Mesothelial cell of epicardium (in vitro differentiated cells): ENCODE measurements at places on chromosomes 7 and 10. TPM values are rescaled to one million over a fixed set of nuclear protein-coding genes. Genes with fewer than 3 reads are reported as not detected.

DNA sequence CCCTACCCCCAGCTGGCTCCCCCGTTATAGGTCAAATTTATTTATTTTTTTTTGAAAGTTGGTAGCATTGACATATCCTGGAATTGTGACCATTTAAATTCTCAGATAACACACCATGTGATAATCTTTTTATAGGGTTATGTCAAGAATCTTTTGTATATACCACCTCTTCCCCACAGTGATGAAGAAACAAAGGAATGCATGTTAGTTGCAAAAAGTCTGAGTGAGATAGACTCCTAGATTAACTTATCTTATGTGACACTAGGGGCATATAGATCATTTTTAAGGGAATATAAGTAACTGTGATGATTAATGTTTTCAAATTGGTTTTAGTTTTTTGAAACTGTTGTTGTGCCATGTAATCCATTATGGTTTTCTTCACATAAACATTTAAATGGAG is 68.3 kb downstream of the MLLT10 start:
- no peaks in the 10 kb centered on the region for H3K27me3 ChIP-seq
- H3K4me3 ChIP-seq: no peak overlapping the region
- DNase-seq: no peak
- H3K4me1 ChIP-seq: peaks cover 16% of the 10 kb centered on the region

DNA sequence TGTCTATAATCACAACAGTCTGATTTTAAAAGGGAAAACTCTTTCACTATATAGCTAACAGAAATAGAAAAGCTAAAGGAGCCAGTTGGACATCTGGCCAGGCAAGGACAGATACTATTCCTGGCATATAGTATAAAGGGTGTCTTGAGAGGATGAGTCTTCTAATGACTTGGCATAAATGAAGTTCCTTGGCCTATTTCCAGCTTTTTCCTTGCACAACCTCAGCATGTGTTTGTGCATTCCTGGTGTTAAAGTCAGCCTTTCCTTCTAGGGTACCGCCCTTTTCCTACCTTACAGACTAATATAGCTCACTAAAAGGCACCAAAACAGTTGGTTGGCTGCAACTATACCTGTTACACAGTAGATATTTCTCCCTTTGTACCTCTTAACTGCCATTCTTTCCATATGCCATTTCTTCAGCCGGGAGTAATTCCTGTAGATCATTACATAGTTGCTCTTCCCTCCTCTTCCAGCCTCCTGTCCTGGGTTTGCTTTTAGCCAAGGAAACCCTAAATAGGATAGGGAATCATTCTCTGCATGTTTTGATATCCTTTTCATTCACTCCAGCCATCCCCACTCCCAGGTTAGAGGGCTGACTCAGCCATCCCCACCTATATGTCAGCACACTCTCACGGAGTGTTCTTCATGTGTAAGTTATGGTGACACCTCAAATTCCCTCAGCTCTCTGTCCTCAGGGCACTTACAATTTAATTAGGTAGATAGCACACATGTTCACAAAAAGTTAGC is 102.1 kb upstream of the MDFIC start:
- H3K27me3 ChIP-seq: no peaks in the 10 kb centered on the region
- H3K36me3 ChIP-seq: no peaks in the 10 kb centered on the region
- no peak for DNase-seq
- no peak overlapping the region for H3K27ac ChIP-seq

GRCh38 chr7:74320645-74321221 is 31.5 kb downstream of the CLIP2 start:
- H3K4me1 ChIP-seq: no peaks in the 10 kb centered on the region
- H3K27me3 ChIP-seq: no peaks in the 10 kb centered on the region
- no peak for DNase-seq
- H3K4me3 ChIP-seq: no peak overlapping the region

GRCh38 chr10:52801947-52802346 is 29.4 kb upstream of the MBL2 start:
- no peak for DNase-seq
- H3K4me3 ChIP-seq: no peak overlapping the region
- no peaks in the 10 kb centered on the region for H3K36me3 ChIP-seq

- H3K36me3 ChIP-seq: no peaks in the 10 kb centered on the region
- H3K4me3 ChIP-seq: no peak overlapping the region
These were observed 1024.8 kb upstream of the AUTS2 start for GRCh38 chr7:68573271-68574005.

The PTPRN2 gene
- total RNA-seq: 2.1 to 2.2 TPM (median 2.2 TPM) in 3 replicates

GRCh38 chr7:26284995-26285632 is 6.5 kb upstream of the SNX10 start:
- no peak overlapping the region for H3K4me3 ChIP-seq
- H3K36me3 ChIP-seq: no peaks in the 10 kb centered on the region
- H3K27ac ChIP-seq: no peak overlapping the region
- no peaks in the 10 kb centered on the region for H3K4me1 ChIP-seq

DNA sequence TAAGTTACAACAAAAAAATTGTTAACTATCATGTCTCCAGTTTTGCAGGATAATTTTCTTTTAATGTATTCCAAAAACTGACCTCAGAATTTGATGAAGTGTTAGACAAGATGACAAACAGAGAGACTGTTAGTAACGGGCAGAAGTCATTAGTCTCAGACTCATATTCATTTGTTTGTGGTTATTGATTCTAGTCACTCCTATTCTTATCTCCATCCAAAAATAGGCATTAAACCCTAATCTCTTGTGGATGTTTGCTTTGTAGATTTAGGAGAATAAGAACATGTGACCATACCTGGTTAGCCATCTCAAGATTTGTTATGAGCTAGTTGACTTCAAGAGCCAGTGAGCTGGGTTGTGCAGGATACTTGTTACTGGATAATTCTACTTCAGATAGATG is 261.1 kb downstream of the AUTS2 start:
- DNase-seq: no peak
- H3K27ac ChIP-seq: no peak overlapping the region
- peaks cover 86% of the 10 kb centered on the region for H3K4me1 ChIP-seq
- no peak overlapping the region for H3K4me3 ChIP-seq

- DNase-seq: no peak
- H3K36me3 ChIP-seq: no peaks in the 10 kb centered on the region
- no peak overlapping the region for H3K4me3 ChIP-seq
These were observed 311.9 kb upstream of the HGF start for GRCh38 chr7:82081644-82082224.

GRCh38 chr10:53918755-53919154 is 882.3 kb downstream of the PCDH15 start:
- no peak overlapping the region for H3K27ac ChIP-seq
- H3K4me3 ChIP-seq: no peak overlapping the region
- no peak for DNase-seq
- H3K36me3 ChIP-seq: peaks cover 2% of the 10 kb centered on the region
- H3K4me1 ChIP-seq: no peaks in the 10 kb centered on the region

The ZNF488 gene
- total RNA-seq: 0.96 to 1.4 TPM (median 0.99 TPM) in 3 replicates

- no peak for DNase-seq
- no peak overlapping the region for H3K4me3 ChIP-seq
- peaks cover 2% of the 10 kb centered on the region for H3K36me3 ChIP-seq
- H3K27ac ChIP-seq: no peak overlapping the region
- H3K4me1 ChIP-seq: no peaks in the 10 kb centered on the region
These were observed 127.2 kb downstream of the WDFY4 start for GRCh38 chr10:48811917-48812316.

GRCh38 chr7:28423112-28423511 is 10.8 kb downstream of the CREB5 start:
- no peak for DNase-seq
- H3K4me3 ChIP-seq: no peak overlapping the region
- peaks cover 3% of the 10 kb centered on the region for H3K27me3 ChIP-seq
- no peaks in the 10 kb centered on the region for H3K36me3 ChIP-seq

The PPP1R17 gene
- total RNA-seq: not detected in 3 replicates

The FKBP6 gene
- total RNA-seq: not detected in 3 replicates

DNA sequence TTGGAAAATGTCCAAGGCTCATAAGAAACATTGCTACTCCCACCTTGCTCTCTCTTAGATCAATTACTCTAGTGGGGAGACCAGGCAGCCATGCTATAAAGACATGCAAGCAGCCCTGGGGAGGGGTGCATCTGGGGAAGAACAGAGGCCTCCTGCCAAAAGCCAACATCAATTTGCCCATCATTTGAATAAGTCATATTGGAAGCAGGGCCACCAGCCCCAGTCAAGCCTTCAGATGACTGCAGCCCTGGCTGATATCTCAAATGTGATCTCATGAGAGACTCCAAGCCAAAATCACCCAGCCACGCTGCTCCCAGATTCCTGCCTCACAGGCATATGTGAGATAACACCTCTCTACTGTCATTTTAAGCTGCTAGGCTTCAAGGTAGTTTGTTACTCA is 157.5 kb upstream of the PDE1C start:
- H3K36me3 ChIP-seq: no peaks in the 10 kb centered on the region
- DNase-seq: no peak
- H3K4me1 ChIP-seq: no peaks in the 10 kb centered on the region
- H3K27me3 ChIP-seq: peaks cover 32% of the 10 kb centered on the region
- no peak overlapping the region for H3K4me3 ChIP-seq

The MMS19 gene
- total RNA-seq: 82.5 to 88.1 TPM (median 84.9 TPM) in 3 replicates

The ST8SIA6 gene
- 1.4 to 1.7 TPM (median 1.4 TPM) in 3 replicates for total RNA-seq

DNA sequence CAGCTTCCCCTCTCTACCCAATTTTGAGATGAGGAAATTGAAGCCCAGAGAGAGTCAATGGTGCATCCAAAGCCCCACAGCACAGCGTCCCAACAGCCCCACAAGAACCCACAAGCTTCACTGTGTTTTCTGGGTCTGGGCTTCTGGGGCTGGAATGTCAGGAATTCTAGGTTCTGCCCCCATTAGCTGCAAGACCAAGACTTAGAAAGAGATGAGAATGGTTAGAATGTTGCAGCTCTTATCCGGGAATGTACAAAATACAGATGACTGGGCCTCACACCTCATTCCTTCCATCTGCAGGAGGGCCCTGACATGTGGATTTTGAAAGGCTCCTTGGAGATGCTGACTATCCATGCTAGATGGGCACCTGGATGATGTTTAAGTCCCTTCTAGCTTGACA is 6.0 kb upstream of the SGPL1 start:
- H3K27ac ChIP-seq: no peak overlapping the region
- no peak overlapping the region for H3K4me3 ChIP-seq
- no peak for DNase-seq

- H3K4me1 ChIP-seq: peaks cover 4% of the 10 kb centered on the region
- no peaks in the 10 kb centered on the region for H3K27me3 ChIP-seq
- no peak overlapping the region for H3K4me3 ChIP-seq
- no peak overlapping the region for H3K27ac ChIP-seq
- H3K36me3 ChIP-seq: no peaks in the 10 kb centered on the region
These were observed 96.1 kb upstream of the MKLN1 start for GRCh38 chr7:131231381-131232220.

The TFPI2 gene
- total RNA-seq: 58.9 to 73.5 TPM (median 69.4 TPM) in 3 replicates

DNA sequence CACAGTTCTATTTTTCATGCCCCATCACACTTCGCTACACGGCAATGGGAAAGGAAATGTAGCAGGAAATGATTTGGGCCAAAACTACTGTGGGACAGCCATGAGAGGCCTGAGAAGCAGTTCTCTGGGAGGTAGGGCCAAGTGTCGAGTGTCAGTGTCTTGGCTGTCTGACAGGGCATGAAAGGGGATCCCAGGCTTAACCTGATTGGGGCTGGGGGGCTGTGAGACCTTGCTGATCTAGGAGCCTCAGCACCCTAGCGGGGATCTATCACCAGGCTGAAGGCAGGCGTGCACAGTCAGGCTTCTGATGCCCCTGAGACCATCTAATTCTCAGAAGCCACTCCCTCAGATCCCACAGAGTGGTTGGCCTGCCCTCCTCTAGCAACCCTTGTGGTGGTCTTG is 58.2 kb upstream of the SLC25A13 start:
- no peak for DNase-seq
- no peaks in the 10 kb centered on the region for H3K36me3 ChIP-seq
- H3K27ac ChIP-seq: no peak overlapping the region

The GATAD1 gene
- total RNA-seq: 53.2 to 54.7 TPM (median 53.6 TPM) in 3 replicates

GRCh38 chr10:62817121-62817765 is 1.1 kb upstream of the EGR2 start:
- peaks cover 33% of the 10 kb centered on the region for H3K4me1 ChIP-seq
- peak overlapping the region; percentile 85 for H3K4me3 ChIP-seq
- peak overlapping the region; percentile 95 for H3K27ac ChIP-seq
- DNase-seq: no peak
- H3K36me3 ChIP-seq: no peaks in the 10 kb centered on the region

The MAGI2 gene
- total RNA-seq: 36.9 to 38.4 TPM (median 37.8 TPM) in 3 replicates

DNA sequence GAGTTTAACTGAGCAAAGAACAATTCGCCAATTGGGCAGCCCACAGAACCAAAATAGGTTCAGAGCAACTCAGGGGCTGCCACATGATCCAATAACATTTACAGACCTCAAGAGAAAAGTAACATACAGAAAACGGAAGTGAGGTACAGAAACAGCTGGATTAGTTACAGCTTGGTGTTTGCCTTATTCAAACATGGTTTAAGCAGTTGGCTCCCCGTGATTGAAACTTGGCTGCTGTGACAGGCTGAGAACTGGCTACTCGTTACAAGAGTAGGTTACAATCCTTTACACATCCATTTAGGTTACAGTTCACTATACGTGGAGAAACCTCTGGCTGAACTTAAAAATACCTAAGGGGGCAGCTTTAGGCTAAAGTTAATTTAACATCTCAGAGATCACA is 673.1 kb upstream of the PHF14 start:
- H3K27me3 ChIP-seq: no peaks in the 10 kb centered on the region
- H3K36me3 ChIP-seq: no peaks in the 10 kb centered on the region
- H3K4me3 ChIP-seq: no peak overlapping the region
- DNase-seq: no peak

DNA sequence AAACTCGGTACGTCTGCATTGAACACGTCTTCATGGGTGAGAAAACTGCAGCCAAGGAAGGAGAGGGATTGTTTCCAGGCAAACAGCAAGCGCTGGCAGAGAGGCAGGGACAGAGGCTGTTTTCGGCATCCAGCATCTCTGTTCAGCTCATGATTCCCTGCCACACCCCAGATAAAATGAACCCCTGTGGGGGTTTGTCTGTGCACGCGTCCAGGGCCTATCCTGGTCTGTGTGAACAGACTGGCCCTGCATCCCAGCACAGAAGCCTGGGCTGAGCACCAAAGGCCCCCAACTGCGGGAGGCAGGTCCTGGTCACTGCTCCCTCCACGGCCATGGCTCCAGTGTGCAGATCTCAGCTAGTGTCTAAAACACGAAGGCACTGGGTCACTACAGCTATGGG is 83.3 kb upstream of the FAM20C start:
- H3K4me1 ChIP-seq: no peaks in the 10 kb centered on the region
- no peak overlapping the region for H3K27ac ChIP-seq
- peaks cover 21% of the 10 kb centered on the region for H3K27me3 ChIP-seq
- no peak overlapping the region for H3K4me3 ChIP-seq
- H3K36me3 ChIP-seq: peaks cover 3% of the 10 kb centered on the region
- no peak for DNase-seq

DNA sequence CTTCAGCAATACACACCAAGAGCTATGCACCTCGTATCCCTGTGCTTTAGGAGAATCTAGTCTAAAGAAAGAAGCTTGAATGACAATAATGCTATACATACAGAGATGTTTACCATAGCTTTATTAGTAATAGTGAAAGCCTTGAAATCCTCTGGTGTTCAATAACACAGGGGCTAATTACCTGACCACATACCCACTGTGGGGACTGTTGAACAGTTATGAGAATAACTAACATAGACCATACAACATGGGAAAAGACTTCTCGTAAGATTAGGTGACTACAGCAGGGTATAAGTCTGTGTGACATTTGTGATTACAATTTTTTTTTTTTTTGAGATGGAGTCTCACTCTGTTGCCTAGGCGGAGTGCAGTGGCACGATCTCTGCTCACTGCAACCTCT is 111.0 kb downstream of the SORBS1 start:
- peaks cover 35% of the 10 kb centered on the region for H3K4me1 ChIP-seq
- no peak overlapping the region for H3K27ac ChIP-seq
- no peaks in the 10 kb centered on the region for H3K27me3 ChIP-seq

GRCh38 chr10:119524720-119525070 is 17.8 kb downstream of the RGS10 start:
- DNase-seq: no peak
- peaks cover 25% of the 10 kb centered on the region for H3K4me1 ChIP-seq
- H3K4me3 ChIP-seq: no peak overlapping the region
- no peak overlapping the region for H3K27ac ChIP-seq
- H3K36me3 ChIP-seq: peaks cover 3% of the 10 kb centered on the region
- H3K27me3 ChIP-seq: no peaks in the 10 kb centered on the region
